Left ventricle myocardium superior (tissue), 1 donor: ENCODE measurements at places on chromosomes 4 and X. TPM values are rescaled to one million over a fixed set of nuclear protein-coding genes. Genes with fewer than 3 reads are reported as not detected.

Gene SLC26A1
- total RNA-seq, result not detected

Gene VEGFC
- total RNA-seq, result 6.9 TPM

Gene CXCL6
- total RNA-seq, result 0.30 TPM

Gene FABP2
- not detected for total RNA-seq

Gene LNX1
- 9.1 TPM for total RNA-seq

Gene MAGED4B
- total RNA-seq, result 0.92 TPM

Gene CDS1
- 0.55 TPM for total RNA-seq

Gene TRO
- total RNA-seq, result 2.1 TPM

Gene CT45A1
- not detected for total RNA-seq

Gene MAGEA4
- total RNA-seq, result not detected

Gene POU3F4
- total RNA-seq, result not detected

Gene FGFR3
- 1.7 TPM for total RNA-seq

Gene GPR82
- 0.27 TPM for total RNA-seq

Gene CYLC1
- not detected for total RNA-seq

Gene MYOZ2
- 792 TPM for total RNA-seq

Gene TASL
- 0.62 TPM for total RNA-seq

Gene F8
- 49.4 TPM for total RNA-seq

Gene MAGEE2
- total RNA-seq, result not detected

Gene RPL9
- 731 TPM for total RNA-seq

Gene COX7B2
- not detected for total RNA-seq

Gene FMR1NB
- not detected for total RNA-seq

Gene SCRG1
- total RNA-seq, result 0.35 TPM

Gene GATA1
- total RNA-seq, result not detected

Gene P2RY10
- 0.20 TPM for total RNA-seq

Gene SULT1E1
- not detected for total RNA-seq

Gene UCP1
- total RNA-seq, result not detected

Gene SLC7A11
- total RNA-seq, result 0.20 TPM

Gene MAPK10
- 3.2 TPM for total RNA-seq

Gene ASIC5
- total RNA-seq, result not detected

Gene RAI2
- 22.3 TPM for total RNA-seq

Gene VEGFD
- 12.4 TPM for total RNA-seq

Gene NXF2
- not detected for total RNA-seq

Gene SMIM9
- not detected for total RNA-seq

Gene ARAP2
- total RNA-seq, result 2.7 TPM

Gene GLRA3
- total RNA-seq, result not detected

Gene PIR
- 12.0 TPM for total RNA-seq

Gene CFAP99
- total RNA-seq, result not detected

Gene RADX
- 0.64 TPM for total RNA-seq

Gene NSUN7
- total RNA-seq, result 0.40 TPM

Gene OTUD6A
- not detected for total RNA-seq

Gene PABPC4L
- total RNA-seq, result 0.89 TPM

Gene PPBP
- total RNA-seq, result 0.74 TPM

Gene RGN
- total RNA-seq, result 18.7 TPM

Gene TRIM60
- total RNA-seq, result not detected

Gene CXorf49
- not detected for total RNA-seq

Gene TEX13B
- total RNA-seq, result not detected

Gene NOX1
- not detected for total RNA-seq

Gene SLITRK4
- 0.22 TPM for total RNA-seq

Gene UNC5C
- total RNA-seq, result 0.72 TPM
